ENCODE measurements at places on chromosomes 2 and 18.
A peak's percentile ranks its signal among the peaks of the same experiment; 100 is the strongest.

GRCh38 chr18:22180722-22181121, 11.3 kb downstream of the GATA6 start:
- DNase-seq: no peak

GRCh38 chr2:108629417-108629816, 89.9 kb upstream of the RANBP2 start:
- no peak for DNase-seq

GRCh38 chr18:11951390-11951851, 29.9 kb upstream of the IMPA2 start:
- no peak for DNase-seq

DNA sequence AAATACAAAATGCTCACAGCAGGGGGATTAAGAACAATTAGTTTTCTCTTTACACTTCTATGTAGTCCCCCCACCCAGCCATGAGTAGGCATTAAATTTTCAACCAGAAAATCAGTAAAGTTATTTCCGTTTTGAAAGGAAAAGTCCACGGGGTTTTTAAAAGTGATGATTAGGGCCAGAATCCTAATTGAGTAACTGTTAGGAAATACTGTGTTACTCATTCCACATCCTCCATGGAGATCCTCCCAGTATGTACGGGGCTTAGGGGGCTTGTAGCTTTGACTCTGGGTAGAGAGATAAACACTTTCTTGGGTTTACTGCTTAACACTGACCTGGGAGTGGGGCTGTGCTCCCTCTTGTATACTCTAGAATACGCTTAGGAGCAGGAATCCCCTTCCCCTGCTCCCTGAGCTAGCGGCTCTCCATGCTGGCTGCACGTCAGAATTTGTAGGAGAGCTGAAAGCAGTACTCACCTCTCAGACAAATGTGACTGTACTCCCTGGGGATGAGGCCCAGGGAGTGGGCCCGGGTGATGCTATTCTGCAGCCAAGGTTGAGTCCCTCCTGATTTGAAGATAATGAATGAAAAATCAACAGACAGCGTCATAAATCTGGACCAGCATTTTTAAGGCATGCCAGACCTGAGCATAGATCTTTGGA, 100.5 kb downstream of the SLC4A3 start:
- DNase-seq: no peak

DNA sequence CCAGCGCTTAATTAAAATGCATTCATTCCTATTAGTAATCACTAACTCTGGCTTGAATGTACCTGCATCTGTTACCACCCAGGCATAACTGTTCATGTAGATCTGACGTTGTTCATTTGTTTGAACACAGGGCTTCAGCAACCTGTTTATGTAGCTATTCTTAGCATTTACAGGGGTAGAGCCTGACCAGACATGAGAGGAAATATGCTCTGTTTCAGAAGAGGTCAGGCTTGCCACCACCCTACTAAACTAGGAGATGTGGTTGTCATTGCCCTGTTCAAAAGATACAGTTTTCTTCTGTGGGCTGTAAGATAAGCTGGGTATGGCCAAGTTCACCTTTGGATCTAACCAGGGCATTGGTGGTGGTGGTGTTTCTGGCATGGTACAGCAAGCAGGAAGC, 8.8 kb downstream of the MGAT5 start:
- no peak for DNase-seq

GRCh38 chr2:239644011-239644410, 243.2 kb upstream of the HDAC4 start:
- DNase-seq: no peak

- no peak for DNase-seq
These were observed 73.4 kb upstream of the SMAD7 start for GRCh38 chr18:49023938-49024803.

DNA sequence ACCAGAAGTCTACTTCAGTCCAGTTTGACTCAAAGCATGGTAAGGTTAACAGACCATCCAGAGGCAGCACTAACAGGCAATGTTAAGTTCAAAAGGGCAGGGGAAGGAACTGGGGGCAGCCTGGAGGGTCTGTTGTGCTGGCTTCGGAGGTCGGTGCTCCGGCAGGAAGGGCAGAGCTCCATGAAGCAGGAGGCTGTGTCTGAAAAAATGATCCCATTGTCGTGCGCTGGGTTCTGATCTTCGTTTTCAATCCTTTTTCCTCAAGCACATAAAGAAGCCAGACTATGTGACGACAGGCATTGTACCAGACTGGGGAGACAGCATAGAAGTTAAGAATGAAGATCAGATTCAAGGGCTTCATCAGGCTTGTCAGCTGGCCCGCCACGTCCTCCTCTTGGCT, 21.9 kb upstream of the DLX1 start:
- DNase-seq: no peak

DNA sequence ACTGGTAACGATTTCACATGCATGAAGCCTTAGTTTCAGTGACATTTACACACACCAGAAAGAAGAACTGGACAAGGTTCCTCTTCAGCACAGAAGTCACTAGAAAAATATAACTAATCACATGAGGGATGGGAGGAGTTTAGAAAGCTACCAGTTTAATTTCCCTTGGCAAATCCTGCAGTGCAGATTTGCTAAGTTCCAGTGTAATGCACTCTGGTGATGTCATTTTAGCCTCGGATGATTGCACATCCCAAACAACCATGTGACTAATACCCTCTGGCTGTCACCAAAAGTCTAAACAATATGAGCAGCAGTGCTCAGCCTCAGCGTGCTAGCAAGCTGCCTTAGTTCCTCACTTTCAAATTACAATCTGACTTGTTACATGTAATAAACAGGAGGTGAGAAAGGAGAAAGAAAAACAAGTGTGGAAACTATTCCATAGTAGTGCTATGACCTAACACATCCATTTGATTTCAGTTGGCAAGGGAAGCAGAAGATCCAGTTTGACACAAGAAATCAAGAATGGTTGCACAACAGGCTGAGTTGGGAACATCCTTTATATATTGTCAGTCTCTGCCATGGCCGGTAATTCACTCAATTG, 35.3 kb upstream of the PPP1CB start:
- no peak for DNase-seq

- DNase-seq: no peak
These were observed 88.1 kb downstream of the PLEKHM3 start for GRCh38 chr2:207937253-207937652.

- no peak for DNase-seq
These were observed 49.4 kb downstream of the IMPA2 start for GRCh38 chr18:12030670-12031069.

DNA sequence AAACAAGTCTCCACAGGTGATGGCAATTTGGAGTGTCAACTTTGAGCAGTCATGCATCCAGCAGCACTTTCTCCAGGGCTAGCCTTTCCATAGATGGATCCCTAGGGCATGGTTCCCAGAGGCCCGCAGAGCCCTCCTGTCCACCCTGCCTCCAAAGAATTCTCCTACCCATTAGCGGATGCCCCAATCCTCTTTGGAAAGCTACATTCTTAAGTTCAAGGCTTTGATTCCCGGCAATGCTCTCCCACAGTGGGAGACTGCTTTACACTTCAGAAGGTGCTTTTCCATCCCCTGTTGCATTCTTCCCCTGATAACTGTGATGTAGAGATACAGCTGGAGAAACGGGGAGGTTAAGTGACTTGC, 61.3 kb downstream of the ACAA2 start:
- no peak for DNase-seq

GRCh38 chr2:41722668-41723369, 325.0 kb upstream of the PKDCC start:
- peak; percentile 11 for DNase-seq

GRCh38 chr2:134217351-134217750, 36.5 kb upstream of the MGAT5 start:
- DNase-seq: peak; percentile 25

GRCh38 chr2:15042801-15043217, 410.3 kb downstream of the LRATD1 start:
- DNase-seq: no peak

DNA sequence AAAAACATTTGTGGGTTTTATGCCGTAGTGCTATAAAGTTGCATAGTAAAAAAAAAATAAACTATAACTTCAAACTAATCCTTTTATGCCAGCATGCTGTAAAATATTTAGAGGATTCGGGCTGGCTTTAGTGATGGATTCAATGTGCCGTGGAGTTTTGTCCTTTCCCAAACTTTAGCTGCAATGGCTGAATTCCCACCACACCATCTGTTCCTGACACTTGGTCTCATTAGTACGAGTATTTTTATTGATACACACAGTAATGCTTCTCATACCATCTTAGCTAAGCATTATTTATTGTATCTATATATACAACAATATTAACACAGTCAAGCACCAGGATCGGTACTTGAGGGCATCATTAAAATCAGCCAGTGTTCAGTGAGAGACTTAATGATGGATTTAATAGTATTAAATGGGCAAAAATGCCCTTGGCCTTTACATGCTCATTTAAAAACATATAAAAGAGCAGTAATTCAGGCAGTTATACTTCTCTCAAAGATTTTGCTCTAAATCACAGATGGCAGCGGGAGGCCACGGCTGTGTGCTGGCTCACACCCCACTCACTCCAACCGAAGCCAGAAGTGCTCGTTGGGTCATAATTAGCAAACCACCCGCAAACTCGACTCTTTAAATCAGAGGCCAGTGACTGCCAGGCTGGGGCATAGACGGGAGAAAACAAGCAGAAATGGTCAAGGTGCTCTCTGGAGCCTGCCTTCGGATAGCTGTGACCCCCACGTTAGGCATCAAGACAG, 297.0 kb upstream of the REV1 start:
- DNase-seq: no peak

- DNase-seq: no peak
These were observed 179.1 kb downstream of the ANKRD44 start for GRCh38 chr2:197131558-197131855.

GRCh38 chr2:37894601-37895000, 30.5 kb upstream of the RMDN2 start:
- DNase-seq: no peak

DNA sequence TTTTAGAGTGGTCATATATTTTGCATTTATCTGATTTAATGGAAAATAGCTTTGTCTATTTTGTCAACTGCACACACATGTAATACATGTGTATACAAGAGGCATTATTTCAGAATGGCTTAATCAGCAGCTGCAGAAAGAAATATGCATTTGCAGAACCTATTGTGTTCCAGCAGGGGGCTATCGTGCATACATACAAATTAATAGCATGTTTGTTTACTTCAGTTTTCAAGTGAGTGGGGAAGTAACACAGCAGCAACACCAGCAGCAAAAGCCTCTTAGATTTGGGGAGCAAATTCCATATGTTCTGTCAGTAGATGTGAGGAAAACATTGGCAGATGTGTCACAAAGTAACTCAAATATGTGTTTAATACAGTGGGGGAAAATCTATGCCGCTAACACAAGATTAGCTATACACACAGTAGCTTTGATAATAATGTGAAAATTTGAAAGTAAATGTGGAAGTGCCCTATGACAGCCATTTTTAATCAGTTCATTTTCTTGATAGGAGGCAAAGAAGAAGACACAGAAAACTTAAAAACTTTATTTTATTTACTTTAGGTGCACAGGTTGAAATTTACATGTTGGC, 218.1 kb downstream of the WDR7 start:
- DNase-seq: peak; percentile 90

GRCh38 chr2:43513216-43513615, 82.6 kb downstream of the THADA start:
- no peak for DNase-seq

GRCh38 chr2:231769170-231770136, 11.6 kb downstream of the PDE6D start:
- no peak for DNase-seq

DNA sequence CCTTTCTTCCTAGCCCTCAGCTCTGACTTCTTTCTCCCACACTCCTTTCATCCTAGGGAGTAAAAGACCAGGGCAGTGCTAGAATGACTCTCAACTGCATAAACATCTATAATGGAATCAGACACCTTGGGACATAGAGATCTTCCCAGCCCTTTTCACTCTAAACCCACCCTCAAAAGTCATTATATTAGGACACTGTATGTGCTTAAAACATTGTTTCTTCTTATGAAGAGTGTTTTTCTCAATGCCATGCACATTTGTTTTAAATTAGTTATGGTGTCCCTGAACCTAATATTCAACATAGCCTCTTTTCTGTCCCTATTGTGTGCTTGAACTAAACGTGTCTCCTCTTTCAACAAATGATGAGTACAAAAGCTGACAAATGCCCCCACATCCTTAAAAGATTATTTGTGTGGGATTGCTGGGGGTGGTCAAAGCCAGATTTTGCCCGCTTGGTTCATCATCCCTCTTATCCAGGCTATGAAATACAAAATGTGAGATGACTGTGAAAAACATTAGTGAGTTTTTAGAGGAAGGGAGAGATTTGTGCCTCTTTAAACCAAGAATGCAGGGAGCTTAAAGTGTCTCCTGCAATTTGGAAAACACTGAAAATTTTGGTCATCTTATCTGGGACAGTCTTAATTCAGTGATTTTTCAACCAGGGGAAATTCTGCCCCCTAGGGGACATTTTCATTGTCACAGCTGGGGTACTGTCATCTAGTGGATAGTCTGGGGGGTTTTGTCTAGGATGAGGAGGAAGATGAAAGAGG, 29.0 kb downstream of the SERPINB5 start:
- no peak for DNase-seq

DNA sequence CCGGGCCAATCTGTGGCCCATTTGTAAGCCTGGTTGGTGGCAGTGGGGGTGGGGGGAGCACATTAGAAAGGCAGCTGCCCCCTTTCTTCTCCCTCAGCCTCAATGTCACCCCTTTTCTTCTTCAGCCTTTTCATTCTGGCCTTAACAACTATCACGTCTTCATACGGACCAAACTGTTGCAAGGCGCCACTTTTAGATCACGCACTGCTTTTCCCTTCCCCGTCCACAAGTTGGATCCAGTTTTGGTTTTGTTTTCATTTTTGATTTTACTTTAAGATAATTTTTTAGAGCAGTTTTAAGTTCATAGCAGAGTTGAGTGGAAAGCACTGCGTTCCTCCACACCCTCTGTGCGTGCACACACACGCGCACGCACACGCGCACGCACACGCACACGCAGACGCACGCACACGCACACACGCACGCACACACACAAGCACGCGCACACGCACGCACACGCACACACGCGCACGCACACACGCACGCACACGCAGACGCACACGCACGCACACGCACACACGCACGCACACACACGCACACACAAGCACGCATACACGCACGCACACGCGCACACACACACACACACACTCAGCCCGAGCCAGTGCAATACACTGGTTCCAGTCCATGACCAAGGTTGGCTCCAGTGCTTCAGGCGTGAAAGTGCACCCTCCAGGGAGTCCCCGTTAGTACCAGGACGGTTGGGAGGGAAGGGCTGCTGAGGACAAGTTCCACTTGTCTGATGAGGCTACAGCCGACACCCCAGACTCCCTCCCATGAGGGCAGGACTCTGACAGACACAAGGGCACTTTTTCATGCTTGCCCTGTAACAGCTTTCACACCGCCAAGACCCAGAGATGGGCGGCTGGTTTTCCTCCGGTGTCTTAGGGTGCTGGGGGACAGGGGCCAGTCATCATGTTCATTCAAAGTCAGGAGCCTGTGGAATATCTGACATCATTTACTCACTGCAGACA, 22.4 kb downstream of the FBLN7 start:
- no peak for DNase-seq

- no peak for DNase-seq
These were observed 19.6 kb downstream of the LPIN1 start for GRCh38 chr2:11766016-11766415.

DNA sequence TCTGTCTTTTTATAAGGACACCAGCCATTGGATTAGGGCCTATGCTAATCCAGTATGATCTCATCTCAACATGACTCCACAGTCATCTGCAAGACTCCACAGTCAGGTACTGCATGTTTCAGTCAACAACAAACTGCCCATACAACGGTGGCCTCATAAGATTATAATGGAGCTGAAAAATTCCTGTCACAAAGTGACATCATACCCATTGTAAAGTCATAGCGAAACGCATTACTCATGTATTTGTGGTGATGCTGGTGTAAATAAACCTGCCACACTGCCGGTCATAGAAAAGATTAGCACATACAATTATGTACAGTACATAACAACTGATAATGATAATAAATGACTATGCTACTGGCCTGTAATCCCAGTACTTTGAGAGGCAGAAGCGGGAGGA, 102.2 kb downstream of the TEX51 start:
- no peak for DNase-seq

Data from NCI-H1105 treated with DMSO at 0.1 percent for 48 hours (cell line).